ENCODE measurements at places on chromosomes 6 and 20. TPM values are rescaled to one million over a fixed set of nuclear protein-coding genes. Genes with fewer than 3 reads are reported as not detected.

- DNase-seq: peak; percentile 10
Measured at GRCh38 chr20:62734326-62734725, 25.7 kb downstream of the NTSR1 start.

GRCh38 chr6:93388070-93388469 is 31.3 kb downstream of the EPHA7 start:
- DNase-seq: no peak

DNA sequence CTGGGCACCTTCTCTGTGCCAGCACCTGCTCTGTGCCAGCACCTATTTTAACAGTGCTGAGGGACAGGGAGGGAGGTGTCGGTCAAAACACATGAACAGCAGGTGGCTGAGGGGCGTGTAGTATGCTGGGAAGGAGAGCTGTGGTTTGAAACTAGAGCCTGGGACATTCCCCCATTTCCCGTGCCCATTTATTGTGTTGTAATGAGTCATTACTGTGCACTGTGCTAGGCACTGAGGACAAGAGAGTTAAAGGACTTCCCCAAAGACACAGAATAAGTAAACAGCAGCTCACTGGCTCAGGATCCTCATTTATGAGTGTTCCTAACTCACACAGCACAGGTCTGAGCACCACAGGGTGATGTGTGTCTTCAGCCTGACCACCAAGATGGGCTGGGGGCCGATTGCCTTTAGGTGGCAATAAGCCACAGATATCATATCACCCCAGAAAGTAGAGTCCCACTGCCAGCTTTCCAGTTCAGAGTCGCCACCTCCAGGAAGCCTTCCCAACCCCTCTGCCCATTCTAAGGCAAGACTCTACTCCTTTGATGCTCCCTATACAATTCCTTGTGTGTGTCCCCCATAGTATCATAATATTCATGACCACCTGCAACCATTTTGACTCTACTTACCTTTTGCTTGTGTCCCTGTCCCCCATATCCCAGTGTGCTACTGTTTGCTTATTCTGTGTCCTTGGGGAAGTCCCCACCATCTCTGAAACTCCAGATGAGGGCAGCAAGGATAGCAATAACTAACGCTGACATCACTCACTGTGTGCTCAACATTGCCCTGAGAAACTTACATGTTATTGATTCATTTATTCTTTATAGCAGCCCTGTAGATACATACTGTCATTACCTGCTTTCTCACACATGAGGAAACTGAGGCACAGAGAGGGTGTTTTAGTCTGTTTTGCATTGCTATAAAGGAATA is 87.3 kb downstream of the TOX2 start:
- DNase-seq: no peak

The DAAM2 gene
- 14.7 TPM for total RNA-seq

The BACH2 gene
- 2.0 TPM for total RNA-seq

The TFAP2D gene
- total RNA-seq: not detected

DNA sequence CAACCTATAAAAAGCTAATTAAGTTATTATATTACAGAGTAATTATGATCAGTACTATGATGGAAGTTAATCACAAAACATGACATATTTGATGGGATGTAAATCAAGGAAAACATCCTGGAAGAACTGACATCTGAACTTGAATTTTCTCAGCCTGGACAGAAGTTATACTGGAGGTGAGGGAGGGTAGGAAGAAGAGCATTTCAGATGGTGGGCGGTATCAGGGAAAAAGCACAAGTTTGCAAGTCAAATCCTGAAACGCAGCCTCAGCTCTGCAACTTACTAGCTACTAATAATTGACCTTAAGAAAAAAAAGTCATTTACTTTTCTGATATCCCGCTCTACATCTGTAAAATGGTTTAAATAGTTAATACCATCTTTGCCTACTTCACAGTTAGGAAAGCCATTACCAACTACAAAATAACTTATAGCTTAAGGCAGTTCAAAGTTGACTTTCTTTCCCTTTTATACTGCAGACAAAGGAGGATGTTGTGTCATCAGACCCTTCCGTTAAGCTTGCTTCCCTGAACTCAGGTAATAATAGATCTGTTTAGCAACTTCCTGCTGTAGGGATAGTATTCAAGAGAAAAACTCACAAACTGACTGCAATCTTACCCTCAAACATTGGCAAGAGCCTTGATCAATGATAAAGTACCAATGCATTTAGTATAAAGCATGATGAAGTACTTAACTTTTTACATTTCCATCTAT is 21.0 kb downstream of the NOL7 start:
- DNase-seq: no peak

The GPR6 gene
- not detected for total RNA-seq

GRCh38 chr6:9205645-9206044 is 770.3 kb upstream of the SLC35B3 start:
- no peak for DNase-seq

GRCh38 chr6:13425943-13426931 is 61.2 kb downstream of the GFOD1 start:
- DNase-seq: no peak

GRCh38 chr6:89033461-89033860 is 47.1 kb upstream of the PNRC1 start:
- DNase-seq: no peak

DNA sequence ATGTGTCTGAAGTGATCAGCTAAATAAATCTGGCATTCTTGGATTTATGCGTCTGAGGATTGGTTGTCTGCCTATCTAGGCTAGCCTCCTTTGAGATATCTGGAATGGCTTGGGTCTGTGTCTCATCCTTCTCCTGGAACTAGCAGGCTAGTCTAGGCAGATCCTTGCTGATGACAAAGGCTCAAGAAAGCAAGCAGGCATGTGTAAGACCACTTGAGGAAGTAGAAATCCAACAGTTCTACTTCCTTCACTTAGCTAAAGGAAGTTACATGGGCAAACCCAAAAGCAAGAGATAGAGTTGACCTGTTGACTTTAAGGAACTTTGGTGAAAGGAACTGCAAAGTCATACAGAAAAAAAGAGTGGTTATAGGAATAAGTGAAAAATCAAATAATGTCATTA is 672.6 kb downstream of the MAFB start:
- DNase-seq: no peak

The SLC22A16 gene
- not detected for total RNA-seq

The SLC17A3 gene
- total RNA-seq: not detected

DNA sequence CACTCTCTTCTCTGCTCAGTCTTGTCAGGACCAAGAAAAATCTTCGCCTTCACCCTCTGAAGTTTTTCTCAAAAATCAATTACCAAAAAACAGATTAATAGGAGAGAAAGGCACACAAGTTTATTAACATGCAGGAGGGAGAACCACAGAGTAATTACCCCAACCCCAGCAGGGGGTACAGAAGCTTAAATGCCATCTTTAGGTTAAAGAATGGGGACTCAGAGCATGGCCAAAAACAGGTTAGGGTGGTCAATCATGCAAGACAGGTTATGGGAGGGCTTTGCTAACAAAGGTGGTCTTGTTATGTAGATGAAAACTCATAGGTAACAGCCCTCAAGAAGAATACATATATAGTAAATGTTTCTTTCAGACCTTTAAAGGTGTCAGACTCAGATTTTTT is 100.5 kb upstream of the BTN3A2 start:
- no peak for DNase-seq

DNA sequence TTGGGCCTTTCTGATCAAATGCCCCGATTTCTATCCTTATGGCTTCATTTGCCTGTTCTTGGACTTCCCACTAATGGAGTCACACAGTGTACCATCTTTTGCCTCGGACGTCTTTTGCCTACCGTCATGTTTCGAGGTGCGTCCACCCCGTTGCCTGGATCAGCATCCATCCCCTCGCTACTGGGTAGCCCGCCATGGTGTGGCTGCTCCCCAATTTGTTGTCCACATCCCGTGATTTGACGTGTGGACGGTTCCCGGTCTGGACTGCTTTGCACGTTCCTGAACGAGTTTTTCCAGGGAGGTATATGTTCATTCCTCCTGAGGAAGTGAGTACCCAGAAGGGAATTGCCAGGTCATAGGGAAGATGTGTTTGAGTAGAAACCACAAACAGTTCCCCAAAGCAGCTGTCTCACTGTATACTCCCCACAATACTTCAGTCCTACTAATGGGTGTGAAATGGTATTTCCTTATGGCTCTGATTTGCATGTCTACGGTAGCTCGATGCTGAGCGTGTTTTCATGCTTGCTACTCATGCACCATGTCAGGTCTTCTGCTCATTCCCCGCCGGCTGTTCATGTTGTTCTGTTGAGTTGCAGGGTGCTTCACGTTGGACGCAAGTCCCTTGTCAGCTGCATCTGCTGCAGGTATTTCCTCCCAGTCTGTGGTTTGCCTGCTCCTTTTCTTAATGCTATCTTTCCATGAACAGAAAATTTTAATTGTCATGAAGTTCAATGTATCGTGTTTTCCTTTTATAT is 86.8 kb upstream of the AFDN start:
- no peak for DNase-seq

- no peak for DNase-seq
Measured at GRCh38 chr6:83597511-83597910, 85.2 kb downstream of the PRSS35 start.

The GPSM3 gene
- 15.8 TPM for total RNA-seq

Data from left cardiac atrium (tissue), 4 donors.